Head of caudate nucleus (tissue), 42 donors: ENCODE measurements at places on chromosomes 16 and 17.

- no peak for DNase-seq
Measured at GRCh38 chr17:12287953-12288352, 267.3 kb downstream of the MAP2K4 start.

GRCh38 chr17:79871131-79871530 lies 31.9 kb upstream of the CBX4 start:
- no peak for DNase-seq

DNA sequence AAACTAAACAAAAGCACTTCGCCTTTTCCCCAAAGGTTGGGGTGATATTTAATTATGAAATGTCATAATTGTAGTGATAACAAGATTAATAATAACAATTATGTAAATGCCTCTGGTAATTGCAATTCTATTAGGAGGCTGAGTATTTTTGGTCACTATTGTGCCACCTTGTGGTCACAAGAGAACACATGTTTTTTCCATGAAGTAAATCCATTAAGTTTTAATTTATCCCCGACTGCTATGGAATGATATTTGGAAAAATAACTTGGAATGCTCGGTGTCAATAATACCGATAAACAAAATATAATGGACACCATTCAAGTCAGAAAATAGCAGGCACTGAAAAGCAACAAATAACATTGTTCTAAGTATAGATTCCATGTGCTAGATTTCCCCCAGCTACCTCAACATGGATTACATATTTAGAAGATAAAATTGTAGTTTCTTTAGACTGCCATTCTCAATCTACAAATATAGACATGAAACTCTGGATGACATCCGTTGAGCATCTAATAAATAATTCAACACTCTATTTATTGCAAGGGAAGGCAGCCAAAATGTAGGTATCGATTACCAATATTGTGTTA lies 25.0 kb upstream of the KCNJ2 start:
- DNase-seq: no peak

GRCh38 chr17:30524847-30525246 lies 47.6 kb downstream of the GOSR1 start:
- no peak for DNase-seq

- DNase-seq: no peak
Measured at GRCh38 chr16:69906838-69907401, 44.2 kb upstream of the CLEC18A start.
